ENCODE measurements at places on chromosomes 2 and 18.

- DNase-seq, result no peak
Measured at GRCh38 chr2:187689372-187689771, 135.1 kb upstream of the TFPI start.

GRCh38 chr2:95334916-95335641, 37.9 kb downstream of the KCNIP3 start:
- no peak for DNase-seq

DNA sequence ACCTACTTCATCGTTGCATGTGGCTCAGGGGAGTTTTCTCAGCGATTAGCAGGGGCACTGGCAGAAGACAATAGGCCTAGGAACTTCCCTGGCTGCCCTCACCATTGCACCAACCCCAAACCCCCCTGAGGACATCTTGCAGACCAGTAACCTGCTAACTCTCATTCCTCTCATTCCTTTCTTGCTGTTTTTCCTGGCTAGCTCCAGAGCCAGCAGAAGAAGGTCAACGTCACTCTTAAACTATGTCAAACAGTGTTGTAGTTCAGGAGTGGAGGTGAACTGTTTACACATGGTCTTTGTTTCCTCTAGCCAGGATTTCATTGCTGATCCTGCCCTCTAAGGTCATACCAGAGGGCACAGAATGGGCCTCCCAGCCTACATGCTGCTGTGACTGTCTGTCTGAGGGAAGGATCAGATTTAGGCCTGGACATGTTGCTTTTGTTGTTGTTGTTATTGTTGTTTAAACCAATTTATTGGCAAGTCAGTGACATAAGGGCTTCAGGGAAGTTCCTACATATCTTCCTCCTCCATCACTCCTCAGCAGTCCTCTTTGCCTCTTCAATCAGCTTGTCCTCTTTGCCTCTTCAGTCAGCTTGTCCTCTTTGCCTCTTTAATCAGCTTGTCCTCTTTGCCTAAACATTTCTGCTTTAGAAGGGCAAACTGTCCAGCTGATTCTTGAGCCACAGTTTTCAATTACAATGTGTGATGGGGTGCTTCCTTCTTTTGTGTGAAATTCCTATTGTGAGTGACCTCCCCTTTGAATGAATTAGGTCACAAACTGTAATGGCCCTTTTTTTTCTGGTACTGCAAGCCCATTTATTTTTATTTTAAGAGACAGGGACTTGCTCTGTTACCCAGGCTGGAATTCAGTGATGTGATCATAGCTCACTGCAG, 471.9 kb upstream of the TNP1 start:
- DNase-seq, result no peak

GRCh38 chr2:192194866-192195547, at the start of gene TMEFF2:
Gene TMEFF2 (minus strand): TSS chr2:192194933. CDS start chr2:192194524, 409 bp downstream.
- DNase-seq, result no peak

- no peak for DNase-seq
Measured at GRCh38 chr2:53286345-53286744, 481.3 kb upstream of the CHAC2 start.

- no peak for DNase-seq
Measured at GRCh38 chr2:39141334-39142271, 20.8 kb upstream of the SOS1 start.

GRCh38 chr2:240512109-240512485, 45.7 kb downstream of the ANKMY1 start:
- no peak for DNase-seq

- no peak for DNase-seq
Measured at GRCh38 chr2:160566717-160567116, 73.1 kb upstream of the RBMS1 start.

DNA sequence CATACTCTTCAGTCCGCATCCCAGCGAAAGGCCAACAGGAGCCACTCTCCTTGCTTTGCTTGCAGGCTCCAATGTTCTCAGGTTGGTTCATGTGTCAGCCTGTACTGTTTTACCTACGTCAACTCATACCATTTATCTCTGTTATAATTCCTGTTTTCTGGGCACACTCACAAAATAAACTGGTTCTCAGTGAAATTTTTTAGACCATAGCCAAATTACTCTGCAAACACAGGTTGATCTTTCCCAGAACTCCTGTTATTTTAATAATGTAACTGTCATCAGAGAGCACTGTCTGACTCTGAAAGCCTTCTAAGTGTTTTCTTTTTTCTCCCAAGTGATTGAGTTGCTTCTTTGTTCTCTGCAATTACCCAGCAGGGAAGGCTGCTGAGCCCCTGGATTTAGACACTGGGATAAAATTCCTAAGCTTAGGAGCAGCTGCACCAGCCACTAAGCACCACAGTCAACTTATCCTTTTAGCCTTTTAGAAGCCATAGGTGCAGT, 111.6 kb upstream of the PIEZO2 start:
- no peak for DNase-seq

GRCh38 chr2:55782528-55783173, 89.0 kb upstream of the PNPT1 start:
- DNase-seq, result no peak

DNA sequence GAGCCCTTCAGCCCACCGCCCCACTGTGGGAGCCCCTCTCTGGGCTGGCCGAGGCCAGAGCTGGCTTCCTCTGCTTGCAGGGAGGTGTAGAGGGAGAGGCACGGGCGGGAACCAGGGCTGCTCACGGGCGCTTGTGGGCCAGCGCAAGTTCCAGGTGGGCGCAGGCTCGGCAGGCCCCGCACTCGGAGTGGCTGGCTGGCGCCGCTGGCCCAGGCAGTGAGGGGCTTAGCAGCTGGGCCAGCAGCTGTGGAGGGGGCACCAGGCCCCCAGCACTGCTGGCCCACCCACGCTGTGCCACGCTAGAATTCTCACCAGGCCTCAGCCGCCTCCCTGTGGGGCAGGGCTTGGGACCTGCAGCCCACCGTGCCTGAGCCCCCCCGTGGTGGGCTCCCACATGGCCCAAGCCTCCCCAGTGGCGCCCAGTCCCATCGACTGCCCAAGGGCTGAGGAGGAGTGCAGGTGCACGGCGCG, 45.2 kb downstream of the SLC5A7 start:
- no peak for DNase-seq

- DNase-seq, result no peak
Measured at GRCh38 chr2:63364866-63365265, 223.4 kb downstream of the WDPCP start.

- DNase-seq, result no peak
Measured at GRCh38 chr2:212359425-212360067, 179.1 kb downstream of the ERBB4 start.

DNA sequence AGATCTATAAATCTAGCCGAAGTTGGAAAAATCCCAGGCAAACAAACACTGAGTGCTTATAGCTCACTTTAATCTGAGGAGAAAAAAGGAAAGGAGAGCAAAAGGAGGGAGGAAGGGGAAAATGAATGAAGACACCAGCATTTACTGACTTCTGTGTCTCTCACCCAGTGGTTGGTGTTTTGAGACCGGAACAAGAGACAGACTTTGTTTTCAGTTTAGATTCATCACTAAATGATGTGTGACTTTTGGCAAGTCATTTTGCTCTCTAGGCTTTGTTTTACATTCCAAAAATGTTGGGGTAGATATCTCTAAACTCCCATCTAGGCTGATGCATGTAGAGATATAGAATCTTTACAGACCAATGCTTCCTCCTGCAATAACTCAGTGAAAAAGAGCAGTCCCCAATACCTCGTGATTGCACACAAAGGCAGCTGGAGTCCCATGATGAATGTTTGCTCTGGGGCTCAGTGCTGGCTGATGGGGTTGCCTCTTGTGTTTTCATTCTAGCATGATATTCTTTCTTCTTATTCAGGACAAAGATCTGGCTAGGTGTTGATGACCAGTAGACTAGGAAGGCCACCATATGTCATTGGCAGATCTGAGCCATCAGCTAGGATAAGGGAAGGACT, 51.4 kb downstream of the TRIB2 start:
- DNase-seq, result no peak

DNA sequence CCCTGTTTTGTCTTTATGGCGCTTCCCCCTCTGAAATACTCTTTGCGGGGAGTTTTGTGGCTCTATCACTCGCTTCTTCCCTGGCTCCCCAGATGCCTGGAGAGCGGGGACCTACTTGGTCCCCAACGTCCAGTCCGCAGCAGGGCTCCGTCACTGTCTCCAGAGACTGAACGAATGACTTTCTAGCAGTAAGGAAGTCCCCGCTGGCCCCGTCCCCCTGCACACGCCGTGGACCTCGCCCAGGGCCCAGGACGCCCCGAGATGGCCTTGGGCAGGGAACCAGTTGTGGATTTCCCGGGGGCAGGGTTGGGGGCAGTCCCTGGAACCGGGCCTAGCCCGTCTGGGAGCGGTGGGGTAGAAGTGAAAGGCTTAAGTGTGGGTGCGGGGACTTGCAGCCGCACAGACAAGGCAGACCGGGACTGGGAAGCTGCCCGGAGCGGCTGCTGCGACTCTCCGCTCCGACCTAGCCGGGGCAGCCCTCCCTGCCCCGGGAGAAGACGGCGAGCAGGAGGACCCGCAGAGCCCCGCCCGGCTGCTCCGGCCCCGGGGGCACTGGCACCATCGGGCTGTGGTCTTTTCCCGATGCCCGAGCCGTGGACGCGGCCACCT, 821 bp upstream of the EPHA4 start:
- DNase-seq, result no peak

DNA sequence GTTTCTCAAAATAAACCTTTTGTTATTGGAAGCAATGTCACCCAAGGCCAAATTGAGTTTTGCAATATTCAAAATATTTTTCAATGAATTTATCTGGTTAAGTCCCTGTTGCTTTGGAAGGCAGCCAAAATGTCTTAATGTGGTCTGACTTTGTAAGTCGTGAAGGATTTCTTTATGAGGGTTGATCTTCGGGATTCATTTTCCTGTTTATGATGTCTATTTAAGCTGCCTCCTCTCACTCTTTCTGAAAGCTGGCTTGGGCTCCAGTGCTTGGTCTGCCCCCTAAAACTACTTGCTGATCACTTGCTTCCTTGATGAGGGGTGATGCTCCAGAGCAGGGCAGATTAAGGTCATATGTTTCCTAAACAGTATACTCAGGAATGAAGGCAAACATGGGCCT, 141.1 kb downstream of the ANTXR1 start:
- no peak for DNase-seq

GRCh38 chr18:53503914-53504441, 720.5 kb downstream of the MBD2 start:
- DNase-seq, result no peak

DNA sequence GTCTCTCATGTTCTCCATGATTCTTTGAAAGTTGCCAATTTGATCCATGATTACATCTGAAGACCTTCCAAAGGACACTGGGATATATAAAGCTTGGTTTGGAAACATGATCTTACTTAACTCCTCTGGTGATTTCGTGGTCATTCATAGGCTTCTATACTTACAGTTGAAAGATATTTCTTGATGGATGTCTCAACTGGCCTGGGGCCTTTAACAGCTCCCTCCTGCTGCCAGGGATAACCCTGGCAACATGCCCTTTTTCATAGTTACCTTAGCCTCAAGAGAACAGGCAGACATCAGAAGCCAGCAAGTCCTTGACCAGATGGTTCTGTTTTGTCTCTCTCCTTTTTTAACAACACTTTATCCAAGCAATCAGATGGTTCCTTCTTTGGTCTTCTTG, 23.5 kb upstream of the MFF start:
- DNase-seq, result no peak

DNA sequence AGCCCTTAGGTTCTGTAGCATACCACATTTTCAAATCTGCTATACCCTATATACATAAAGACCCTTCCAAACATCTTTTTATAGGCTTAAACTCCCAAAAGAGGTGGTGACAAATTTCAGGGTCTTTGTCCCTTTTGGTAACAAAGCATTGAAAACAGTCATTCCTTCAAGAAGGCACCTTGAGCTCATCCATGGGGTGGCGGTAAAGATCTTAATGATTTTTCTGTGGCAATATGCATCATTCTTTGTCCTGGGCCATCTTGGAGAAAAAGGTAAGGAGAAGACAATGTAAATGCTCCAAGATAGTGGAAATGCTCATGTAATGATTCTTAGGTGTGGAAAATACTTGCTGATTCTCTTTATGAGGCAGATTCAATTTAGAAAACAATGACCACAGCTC, 890.5 kb downstream of the CNTNAP5 start:
- DNase-seq, result no peak

- no peak for DNase-seq
Measured at GRCh38 chr2:239745386-239746227, 279.5 kb downstream of the NDUFA10 start.

DNA sequence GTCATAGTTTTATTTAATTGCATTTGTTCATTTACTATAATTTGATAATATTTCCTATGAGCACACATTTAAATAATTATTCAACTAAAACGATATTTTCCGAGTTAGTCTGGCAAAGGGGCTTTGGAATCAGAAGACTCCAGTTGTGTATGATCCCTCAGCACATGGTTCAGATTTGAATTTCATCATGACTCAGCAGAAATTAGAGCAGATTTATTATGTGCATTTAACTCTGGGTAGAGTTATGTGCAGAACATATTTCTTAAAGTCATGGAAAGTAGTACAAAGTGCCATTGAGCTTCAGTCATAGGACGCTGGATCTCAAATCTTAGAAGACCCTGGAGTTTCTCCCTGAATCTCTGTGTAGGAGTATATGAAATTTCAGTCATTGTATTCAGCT, 106.7 kb downstream of the ADCYAP1 start:
- DNase-seq, result no peak

- DNase-seq, result no peak
Measured at GRCh38 chr2:61946666-61947065, 41.2 kb downstream of the COMMD1 start.

- DNase-seq, result no peak
Measured at GRCh38 chr2:202278036-202278760, 12.6 kb downstream of the NOP58 start.

DNA sequence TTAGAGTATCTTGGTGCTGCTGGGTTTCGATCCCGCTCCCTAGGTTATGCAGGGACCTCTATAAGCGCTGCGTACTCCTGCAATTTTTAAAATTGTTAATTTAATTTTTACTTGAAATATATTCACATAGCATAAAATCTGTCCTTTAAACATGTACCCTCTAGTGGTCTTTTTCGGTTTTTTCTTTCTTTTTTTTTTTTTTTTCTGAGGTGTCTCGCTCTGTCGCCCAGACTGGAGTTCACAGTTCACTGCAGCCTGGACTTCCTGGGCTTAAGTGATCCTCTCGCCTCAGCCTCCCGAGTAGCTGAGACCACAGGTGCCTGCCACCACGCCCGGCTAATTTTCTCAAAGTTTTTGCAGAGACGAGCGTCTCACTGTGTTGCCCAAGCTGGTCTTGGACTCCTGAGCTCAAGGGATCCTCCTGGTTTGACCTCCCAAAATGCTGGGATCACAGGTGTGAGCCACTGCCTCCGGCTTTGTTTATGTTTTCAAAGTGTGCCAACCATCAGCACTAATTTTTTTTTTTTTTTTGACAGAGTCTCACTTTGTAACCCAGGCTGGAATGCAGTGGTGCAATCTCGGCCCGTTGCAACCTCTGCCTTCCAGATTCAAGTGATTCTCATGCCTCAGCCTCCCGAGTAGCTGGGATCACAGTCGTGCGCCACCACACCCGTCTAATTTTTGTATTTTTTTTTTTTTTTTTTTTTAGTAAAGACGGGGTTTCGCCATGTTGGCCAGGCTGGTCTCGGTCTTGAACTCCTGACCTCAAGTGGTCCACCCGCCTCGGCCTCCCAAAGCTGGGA, 585 bp upstream of the MOB1A start:
- DNase-seq, result no peak

- DNase-seq, result no peak
Measured at GRCh38 chr2:117963446-117963845, 50.4 kb downstream of the CCDC93 start.

Data from HCT116 (cell line).